ENCODE measurements at places on chromosomes 5 and 9.

- DNase-seq: no peak
These were observed 8.7 kb upstream of the CYLC2 start for GRCh38 chr9:102986425-102986824.

DNA sequence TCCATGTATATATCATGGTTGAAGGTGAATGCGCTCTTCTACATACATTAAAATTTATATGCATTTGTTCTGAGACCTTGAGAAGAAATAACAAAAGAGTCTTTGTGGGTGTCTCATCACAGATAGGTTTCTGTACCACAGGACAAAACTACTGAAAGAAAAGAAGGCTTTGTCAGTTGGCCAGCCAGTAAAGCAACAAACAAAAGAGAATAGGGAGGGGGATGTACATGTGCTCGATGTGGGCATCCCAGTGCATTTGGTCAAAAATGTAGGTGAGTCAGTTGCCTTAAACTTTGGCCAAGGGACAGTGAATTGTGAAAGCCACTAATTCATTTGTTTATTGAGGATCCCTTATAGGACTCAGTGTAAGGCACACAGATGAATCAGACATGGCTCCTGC, 13.3 kb downstream of the RBM18 start:
- no peak for DNase-seq

DNA sequence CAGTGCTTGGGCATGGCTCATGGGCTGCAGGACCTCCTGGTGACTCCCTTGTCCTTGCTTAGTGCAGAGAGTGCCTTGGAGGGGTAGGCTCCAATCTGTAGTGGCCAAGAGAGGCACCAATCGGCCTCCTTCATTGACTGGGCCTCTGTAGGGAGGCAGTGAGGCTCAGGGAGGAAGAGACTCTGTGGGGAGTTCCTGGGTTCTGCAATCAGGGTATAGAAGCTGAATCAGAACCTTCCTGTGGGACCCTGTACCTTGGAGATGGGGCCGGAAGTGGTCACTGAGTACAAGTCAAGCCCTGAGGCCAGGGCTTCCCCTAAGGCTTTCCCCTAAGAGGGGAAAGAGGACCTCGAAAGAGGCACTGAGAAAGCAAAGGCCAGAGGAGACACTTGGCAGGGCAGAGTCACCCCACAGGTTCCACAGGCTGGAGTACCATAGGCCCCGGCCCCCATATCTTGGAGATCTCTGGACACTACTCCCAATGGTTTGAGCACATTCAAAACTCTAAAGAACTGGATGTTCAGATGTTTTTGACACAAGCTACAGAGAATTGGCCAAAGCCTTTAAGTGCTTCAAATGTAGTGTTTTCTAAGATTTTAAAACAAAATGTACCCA, 190.5 kb downstream of the HSPA4 start:
- DNase-seq: no peak

DNA sequence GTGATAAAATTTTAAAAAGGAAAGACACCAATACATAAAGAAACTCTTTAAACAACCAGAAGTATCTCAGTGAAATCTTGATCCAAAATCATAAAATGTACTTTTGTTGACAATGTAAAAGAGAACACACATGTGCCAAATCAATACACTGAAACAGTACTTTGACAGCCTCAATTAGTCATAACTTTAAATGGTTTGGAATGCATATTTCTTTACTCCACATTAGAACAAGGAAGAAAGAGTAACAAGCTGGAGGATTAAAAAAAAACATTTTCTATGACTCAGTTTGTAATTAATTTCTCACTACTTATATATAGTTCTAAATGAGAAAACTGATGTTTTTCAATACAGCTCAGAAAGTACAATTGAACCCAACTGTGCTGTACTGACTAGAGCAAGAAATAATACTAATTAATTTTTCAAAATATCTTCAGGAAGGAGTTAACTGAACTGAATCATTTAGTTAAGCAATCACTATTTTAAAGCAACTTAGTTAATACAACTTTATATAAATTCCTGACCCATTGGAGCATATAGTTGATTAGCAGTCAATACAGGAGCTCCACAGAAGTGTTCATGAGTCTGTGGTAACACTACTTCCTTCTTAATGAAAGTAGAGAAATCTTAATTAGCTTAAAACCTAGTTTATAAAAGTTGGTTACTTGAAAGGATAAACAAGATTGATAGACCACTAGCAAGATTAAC, 101.0 kb downstream of the NR3C1 start:
- DNase-seq: no peak

GRCh38 chr5:9168791-9169556, 376.9 kb downstream of the SEMA5A start:
- no peak for DNase-seq

DNA sequence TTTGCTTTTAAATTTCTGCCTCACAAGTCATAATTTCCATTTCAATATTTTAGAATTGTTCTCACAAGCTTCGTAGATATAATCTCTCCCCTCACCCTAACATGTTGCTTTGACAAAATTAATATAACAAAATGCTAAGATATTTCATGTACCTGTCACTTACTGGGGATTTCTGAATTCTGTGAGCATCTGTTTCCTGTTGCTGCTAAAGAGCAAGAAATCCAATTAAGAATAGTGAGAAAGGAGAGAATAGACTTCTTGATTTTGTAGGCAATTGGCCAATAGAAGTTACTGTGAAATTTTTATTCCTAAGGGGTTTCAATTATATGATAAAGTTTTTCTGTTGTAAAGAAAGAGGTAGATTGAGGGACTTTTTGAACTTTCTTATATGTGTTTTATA, 796.5 kb upstream of the ARRDC3 start:
- no peak for DNase-seq

DNA sequence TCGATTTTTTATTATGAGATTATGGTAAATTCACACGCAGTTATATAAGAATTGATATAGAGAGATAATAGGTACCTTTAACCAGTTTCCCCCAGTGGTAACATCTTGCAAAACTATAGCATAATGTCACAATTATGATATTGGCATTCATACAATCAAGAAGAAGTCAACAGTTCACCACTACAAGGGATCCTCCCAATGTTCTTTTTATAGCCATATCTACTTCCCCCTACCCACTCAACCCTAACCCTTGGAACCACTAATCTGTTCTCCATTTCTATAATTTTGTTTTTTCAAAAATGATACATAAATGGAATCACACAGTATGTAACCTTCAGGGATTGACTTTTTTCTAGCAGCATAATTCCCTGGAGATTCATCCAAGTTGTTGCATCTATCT, 9.8 kb downstream of the ACTL7B start:
- DNase-seq: no peak

DNA sequence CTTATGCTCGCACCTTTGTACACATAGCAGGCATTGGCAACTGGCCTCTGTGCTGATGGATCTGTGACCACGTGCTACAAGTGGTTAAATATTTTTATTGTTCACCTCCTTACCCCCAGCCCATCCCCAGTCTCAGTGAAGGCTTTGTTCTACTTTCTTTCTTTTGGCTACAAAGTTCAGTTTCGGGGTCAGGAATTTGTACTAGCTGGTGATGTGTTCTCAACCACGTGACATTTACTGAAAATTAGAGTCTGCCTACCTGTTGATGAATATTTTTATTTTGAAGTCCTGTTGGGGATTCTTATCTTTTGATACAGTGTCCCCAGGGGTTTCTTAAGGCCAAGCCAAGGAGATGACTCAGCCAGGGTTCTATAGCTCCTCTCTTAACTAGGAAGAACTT, 47.8 kb downstream of the C9orf57 start:
- DNase-seq: no peak

DNA sequence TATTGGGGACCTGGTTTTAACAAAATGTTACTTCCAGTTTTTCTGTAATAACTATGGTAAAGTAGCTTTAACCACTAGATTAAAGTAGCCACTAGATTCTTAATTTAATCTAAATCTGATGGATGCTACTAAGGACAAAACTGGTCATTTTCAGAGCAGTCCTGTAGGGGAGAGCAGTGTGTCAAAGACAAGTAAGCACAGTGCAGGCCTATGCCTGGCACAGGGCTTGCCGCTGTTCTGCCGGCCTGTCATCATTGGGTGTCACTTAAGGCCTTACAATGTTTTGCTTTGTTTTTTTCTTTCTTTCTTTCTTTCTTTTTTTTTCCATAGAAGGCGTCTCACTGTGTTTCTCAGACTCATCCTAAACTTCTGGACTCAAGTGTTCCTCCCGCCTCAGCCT, 53.0 kb upstream of the NXNL2 start:
- peak; percentile 15 for DNase-seq

DNA sequence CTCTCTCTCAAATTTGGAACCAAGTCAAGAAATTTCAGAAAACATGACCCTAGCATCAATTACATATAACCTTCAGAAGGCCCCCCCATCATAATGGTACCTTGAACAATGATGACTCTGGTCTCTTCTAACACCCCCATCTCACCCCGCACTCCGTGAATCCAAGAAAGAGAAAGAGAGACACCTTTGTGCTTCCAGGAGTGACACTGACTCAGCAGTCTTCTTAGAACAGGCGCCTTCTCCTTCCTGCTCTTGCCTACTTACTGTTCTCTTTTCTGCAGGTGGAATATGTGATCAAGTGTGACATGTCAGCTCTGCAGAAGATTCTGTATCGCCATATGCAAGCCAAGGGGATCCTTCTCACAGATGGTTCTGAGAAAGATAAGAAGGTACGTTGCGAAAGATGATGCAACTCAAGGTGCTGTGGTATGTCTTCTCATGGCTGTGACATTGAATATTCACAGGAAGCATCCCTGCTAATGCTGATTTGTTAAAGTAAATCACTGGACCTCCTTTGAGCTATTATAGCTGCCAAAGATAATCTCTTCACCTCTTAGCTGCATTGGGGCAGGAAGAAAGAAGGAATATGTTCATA, 81.3 kb downstream of the SMARCA2 start:
- no peak for DNase-seq

DNA sequence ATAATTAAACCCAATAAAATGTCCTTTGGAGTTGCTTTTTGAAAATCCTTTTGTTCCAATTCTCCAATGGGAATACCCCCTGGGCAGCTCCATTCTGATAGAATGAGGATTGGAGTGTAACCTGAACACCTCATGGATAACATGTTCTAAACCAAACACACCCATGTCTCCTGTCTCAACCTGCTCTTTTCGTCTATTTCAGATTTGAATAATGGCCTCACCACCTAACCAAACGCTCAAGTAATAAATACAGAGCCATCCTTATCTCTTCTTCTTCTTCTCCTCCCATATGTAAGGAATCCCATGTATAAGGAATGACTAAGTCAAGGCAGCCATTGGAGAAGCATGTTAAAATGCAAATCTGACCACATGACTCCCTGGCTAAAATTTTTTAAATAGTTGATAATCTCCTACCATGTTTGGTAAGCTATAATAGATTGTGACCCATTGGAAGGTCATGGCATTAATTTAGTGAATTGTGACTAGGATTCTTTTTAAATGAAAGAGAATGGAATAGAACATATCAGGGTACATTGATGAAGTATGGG, 26.0 kb downstream of the ELL2 start:
- DNase-seq: no peak

- no peak for DNase-seq
These were observed 23.4 kb upstream of the FAM169A start for GRCh38 chr5:74889523-74890105.
